MCF 10A (cell line): ENCODE measurements at places on chromosomes 1 and 21. TPM values are rescaled to one million over a fixed set of nuclear protein-coding genes. Genes with fewer than 3 reads are reported as not detected.

Gene TRNAU1AP
- total RNA-seq = 28.2 and 33.4 TPM in 2 replicates

- DNase-seq = no peak
Measured at GRCh38 chr1:163999131-163999530, 559.9 kb upstream of the PBX1 start.

DNA sequence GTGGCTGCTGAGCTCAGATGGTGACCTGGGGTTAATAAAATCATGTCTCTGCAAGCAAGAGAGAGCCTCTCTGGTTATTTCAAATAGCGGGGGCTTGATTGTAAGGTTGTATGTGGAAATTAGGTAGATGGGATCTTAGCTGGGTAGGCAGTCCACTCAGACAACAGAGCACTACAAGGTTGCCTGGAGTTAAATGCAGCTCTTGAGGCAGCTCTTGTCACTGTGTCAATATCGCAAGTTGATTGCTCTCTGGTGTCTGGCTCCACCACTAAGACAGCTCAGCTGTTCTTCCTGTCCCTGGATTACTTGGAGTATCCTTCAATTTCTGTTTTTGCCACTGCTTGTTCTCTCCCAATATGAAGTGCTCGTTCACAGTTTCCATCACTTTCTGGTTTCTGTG is 93.8 kb downstream of the C21orf91 start:
- DNase-seq = no peak

Gene GJA4
- not detected in 2 replicates for total RNA-seq

GRCh38 chr1:160520999-160521398 is 2.1 kb downstream of the SLAMF6 start:
- DNase-seq = no peak

GRCh38 chr1:16022393-16022792 is 557 bp downstream of the CLCNKA start:
- no peak for DNase-seq

Gene PTPRC
- not detected in 2 replicates for total RNA-seq

GRCh38 chr21:32829504-32829903 is 57.9 kb upstream of the PAXBP1 start:
- no peak for DNase-seq

Gene DMBX1
- not detected in 2 replicates for total RNA-seq

Gene PLA2G2F
- not detected in 2 replicates for total RNA-seq

DNA sequence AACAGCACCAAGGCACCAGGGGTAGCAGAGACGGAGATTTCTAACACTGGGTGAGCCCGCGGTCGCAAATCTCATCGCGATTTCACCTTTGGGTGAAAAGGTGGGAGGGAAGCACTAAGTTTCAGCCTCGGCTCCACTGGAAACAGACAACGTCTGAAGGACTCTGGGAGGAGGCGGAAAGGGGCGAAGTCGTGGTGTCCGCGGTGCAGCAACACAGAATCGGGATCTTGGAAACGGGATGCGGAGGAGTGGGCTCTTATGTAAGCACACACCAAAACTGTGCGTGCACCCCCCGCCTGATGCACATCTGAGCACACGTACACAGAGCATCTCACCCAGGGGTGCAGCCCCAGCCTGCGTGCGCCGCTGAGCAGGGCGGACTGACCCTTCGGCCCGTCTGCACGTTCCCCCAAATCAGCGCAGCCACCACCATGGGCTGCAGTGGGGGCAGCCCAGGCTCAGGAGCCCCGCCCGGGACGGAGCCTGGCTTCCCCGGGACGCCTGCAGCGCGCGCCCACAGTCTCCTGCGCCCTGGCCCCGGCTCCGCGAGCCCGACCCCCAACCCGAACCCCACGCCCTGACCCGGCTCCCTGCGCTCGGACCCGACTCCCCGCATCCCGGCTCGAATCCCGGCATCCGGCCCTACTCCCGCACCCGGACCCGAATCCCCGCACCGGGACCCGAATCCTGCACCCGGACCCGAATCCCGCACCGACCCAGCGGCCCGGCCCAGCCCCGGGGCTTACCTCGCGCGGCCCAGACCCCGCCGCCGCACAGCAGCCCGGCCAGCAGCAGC is 670 bp downstream of the CLSTN1 start:
- peak; percentile 27 for DNase-seq

Gene NGF
- total RNA-seq = 1.1 and 3.2 TPM in 2 replicates

- no peak for DNase-seq
Measured at GRCh38 chr1:151783796-151784195, 6.5 kb downstream of the TDRKH start.

DNA sequence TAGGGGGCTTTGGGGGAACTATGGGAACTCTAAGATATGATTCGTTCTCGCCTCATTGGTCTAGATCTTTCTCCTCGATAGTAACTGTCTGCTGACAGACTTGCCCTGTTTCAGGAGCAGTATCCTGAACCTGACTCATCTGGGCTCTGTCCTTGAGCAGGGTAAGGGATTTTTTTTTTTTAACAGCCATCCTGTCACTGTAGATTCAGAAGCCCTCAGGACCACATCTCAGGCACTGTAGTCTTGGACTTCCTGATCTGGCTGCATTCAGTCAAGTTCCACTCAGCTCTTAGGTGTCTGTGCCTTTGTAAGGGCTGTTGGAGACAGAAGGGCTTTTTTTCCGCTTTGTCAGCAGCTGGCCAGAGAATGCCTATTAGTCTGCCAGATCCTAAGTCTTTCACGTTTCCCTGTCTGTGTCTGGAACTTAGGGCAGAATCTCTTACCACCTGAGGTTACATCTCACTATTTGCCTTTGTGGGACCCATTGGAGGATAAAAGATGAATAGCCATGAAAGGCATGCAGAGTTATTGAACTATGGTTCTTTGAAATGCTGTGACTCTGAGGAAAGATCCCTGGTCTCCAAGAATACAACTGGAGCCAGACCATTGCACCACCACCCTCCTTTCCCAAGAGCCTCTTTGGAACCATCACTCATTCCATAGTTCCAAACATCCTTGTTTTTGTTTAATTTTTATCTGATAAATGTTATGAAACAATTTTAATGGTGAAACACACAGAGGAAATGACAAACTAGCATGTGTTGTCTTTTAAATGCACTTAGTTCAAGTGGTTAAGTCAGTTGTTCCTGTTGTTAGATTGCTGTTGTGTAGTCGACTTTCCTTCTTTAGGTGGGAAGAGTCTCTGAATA is 49.7 kb upstream of the MACF1 start:
- DNase-seq = peak; percentile 62

- DNase-seq = no peak
Measured at GRCh38 chr1:204624631-204625216, 60.8 kb downstream of the LRRN2 start.

- peak; percentile 88 for DNase-seq
Measured at GRCh38 chr1:10459184-10459583, 9.4 kb downstream of the CORT start.

Gene PRR9
- total RNA-seq = not detected in 2 replicates

DNA sequence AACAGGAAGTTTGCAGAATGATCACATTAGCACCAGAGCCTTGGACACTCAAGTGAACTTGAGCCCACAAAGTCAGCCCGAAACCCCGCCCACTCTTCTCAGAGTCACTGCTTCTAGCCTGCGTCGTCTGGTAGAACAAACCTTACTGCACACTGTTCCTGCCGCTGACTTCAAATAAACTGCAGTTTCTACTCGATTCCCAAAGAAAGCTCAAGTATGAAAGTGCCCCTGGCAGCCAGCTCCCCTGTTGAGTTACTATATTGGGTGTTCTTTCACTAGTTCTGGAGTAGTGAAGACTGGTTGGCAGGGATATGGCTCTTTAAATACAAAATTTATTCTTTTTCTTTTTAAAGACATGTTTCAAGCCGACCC is 164.7 kb downstream of the GALNT2 start:
- DNase-seq = no peak

GRCh38 chr1:179794669-179795068 is 51.6 kb downstream of the FAM163A start:
- no peak for DNase-seq

DNA sequence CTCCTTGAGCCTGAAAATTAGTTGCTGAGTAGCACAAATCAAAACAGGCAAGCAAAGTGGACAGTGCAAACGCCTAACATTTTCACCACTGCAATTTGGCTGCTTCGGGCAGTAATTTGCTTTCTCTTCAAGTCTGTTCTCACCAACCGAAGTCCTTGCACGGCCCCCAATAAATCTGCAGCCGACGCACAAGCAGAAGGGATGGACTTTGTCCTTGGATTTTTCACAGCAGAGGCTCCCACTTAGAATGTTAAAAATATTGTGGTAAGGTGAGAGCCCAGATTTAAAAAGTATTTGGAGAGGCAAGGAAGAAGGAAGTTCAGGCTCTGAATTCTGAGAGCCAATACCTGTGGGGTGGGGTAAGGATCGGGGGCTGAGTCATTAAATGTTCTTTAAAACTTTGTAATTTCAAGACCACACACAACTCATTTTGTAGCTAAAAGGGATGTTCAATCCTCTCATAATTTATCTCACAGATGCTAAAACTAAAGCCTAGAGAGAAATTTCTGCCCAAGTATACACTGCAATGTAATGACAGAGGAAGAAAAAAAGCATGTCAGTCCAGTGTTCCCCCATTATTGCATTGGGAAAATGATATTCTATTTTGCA is 6.2 kb downstream of the CD247 start:
- no peak for DNase-seq

DNA sequence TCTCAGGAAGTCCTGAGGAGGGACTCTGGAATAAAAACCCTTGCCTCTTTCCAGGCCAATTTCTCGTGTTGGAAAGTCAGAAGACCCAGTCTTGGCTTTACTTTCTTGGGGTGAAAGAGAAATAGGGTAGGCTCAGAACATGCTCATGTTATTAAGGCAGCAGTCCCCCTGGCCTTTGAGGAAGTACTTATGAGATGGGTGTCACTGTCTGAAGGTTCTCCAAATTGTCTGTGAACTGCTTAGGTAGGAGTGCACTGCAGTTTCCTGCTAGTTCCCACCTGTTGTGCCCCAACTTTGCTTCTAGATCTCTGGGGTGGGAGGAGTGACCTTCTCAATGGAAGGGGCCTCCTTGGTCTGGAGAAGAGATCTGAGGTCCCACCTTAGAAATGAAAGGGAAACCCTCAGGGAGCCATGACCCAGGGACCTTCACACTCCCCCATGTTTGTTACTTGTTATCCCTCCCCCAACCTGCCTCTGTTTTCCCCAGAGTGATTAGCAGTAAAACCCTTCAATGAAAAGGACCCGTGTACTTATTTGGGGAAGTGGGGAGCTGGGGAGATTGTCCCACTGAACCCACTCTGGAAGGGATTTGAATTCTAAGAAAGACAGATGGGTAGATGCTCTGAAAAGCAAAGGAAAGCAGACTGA is 5.7 kb downstream of the ZNF691 start:
- no peak for DNase-seq

DNA sequence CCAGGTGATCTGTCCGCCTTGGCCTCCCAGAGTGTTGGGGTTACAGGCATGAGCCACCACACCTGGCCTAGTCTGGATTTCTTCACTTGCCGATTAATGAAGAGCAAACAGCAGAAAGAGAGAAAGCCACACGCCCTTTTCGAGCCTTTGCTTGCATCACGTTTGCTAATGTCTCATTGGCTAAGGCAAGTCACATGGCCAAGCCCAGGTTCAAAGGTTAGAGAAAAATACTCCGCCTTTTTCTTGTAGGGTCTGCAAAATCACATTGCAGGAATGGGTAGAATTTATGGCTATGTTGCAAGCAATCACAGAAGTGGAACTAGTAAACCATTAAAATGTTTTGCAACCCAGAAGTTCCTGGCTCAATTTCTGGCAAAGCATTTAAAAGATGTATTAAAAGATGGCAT is 26.8 kb upstream of the BACH1 start:
- no peak for DNase-seq

- no peak for DNase-seq
Measured at GRCh38 chr1:170316270-170316669, 170.5 kb downstream of the NTMT2 start.

DNA sequence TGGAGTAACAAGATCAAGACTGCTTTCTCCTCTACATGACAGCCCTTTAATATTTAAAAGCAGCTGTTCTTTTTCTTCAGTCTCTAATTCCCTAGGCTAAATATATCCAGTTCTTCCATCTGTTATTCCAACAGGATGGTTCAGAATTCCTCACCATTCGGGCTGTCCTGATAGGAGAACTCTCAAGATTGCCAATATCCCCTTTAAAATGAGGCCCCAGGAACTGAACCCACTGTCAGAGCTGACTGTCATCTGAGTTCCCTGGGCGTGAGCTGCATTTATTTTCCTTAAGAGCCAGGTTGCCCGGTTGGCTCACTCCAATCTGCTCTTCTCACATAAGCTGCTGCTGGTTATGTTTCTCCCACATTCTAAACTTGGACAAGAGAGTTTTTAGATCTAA is 177.6 kb downstream of the MIS18A start:
- no peak for DNase-seq

Gene CENPF
- 88.8 and 135 TPM in 2 replicates for total RNA-seq

Gene KRTAP19-1
- total RNA-seq = not detected in 2 replicates

- DNase-seq = no peak
Measured at GRCh38 chr21:33032434-33033047, 6.8 kb downstream of the OLIG2 start.

Gene NUP210L
- total RNA-seq = 0.05 and 0.10 TPM in 2 replicates

GRCh38 chr1:77139389-77139788 is 79.8 kb downstream of the PIGK start:
- DNase-seq = no peak

DNA sequence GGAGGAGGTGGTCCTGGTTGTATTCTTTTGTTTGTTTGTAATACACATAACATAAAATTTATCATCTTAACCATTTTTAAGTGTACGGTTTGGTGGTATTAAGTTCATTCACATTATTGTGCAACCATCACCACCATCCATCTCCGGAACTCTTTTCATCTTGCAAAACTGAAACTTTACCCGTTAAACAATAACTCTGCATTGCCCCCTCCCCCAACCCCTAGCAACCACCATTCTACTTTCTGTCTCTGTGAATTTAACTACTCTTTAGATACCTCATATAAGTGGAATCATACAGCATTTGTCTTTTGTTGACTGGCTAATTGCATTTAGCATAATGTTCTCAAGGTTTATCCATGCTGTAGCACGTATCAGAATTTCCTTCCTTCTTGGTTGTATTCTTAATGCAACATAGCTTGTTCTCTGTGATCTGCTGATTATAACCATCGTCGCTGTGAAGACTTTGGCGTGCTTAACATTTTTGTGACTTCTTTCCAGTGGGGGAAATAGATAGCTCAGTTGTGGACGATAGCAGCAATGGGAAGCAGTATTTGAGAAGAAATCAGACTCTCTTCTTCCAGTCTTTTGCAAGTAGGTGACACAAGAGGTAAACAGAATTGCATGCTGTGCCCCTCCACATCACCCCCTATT is 117.5 kb upstream of the HOOK1 start:
- no peak for DNase-seq

DNA sequence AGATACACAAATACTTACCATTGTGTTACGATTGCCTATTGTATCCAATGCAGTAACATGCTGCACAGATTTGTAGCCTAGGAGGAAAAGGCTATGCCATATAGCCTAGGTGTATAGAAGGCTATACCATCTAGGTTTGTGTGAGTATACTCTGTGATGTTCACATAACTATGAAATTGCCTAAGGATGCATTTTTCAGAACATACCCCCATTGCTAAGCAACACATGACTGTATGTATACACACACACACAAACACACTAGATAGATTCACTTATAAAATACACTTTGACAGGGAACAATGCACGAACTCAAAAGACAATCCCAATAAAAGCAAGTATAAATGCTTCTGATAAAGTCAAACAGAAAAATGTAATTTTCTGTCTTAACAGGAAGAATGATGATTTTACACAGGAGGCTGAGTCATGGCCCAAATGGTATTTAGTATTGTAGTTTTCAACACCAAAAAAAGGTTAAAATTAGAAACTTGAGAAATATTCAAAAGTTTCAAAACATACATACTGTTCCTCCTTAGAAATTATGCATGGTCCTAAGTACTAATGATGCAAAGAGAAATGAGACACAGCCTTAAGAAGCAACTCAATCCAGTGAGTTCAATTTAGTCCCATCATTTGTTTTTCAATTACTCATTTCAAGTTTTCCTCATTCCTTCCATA is 12.2 kb downstream of the FH start:
- no peak for DNase-seq
